ENCODE measurements at places on chromosomes 5 and 9. TPM values are rescaled to one million over a fixed set of nuclear protein-coding genes. Genes with fewer than 3 reads are reported as not detected.
A peak's percentile ranks its signal among the peaks of the same experiment; 100 is the strongest.

Gene F12
- 14.5 TPM for total RNA-seq

DNA sequence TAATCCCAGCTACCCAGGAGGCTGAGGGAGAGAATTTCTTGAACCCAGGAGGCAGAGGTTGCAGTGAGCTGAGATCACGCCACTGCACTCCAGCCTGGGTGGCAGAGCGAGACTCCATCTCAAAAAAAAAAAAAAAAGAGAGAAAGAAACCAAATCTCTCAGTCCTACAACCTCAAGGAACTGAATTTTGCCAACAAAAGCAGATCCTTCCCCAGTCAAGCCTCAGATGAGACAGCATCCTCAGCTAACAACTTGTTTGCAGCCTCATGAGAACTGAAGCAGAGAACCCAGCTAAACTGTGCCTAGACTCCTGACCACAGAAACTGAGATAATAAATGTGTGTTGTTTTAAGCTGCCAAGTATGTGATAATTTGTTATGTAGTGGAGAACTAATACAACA is 7.5 kb upstream of the IL6ST start:
- H3K27ac ChIP-seq, result peak overlapping the region; percentile 63
- H3K4me1 ChIP-seq, result peaks cover 15% of the 10 kb centered on the region
- no peaks in the 10 kb centered on the region for H3K27me3 ChIP-seq
- no peaks in the 10 kb centered on the region for H3K36me3 ChIP-seq

GRCh38 chr9:8651846-8652215 is 852.3 kb upstream of the DMAC1 start:
- no peaks in the 10 kb centered on the region for H3K36me3 ChIP-seq
- no peaks in the 10 kb centered on the region for H3K4me1 ChIP-seq
- H3K27me3 ChIP-seq, result no peaks in the 10 kb centered on the region
- no peak overlapping the region for H3K27ac ChIP-seq
- no peak for DNase-seq
- no peak overlapping the region for H3K4me3 ChIP-seq

DNA sequence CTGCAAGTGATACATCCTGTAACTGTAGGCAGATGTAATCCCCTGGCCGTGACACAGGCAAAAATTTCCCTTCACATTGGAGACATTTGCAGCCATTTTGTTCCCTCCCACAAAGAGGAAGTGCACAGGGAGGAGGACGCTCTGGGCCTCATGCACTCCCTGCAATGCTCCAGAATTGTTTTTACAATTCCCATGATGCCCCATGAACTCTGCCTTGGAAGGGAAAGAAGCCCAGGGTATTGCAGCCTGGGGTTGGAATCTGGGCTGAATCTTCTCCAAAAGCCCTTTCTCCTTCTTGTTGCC is 491.7 kb downstream of the CCDC171 start:
- H3K36me3 ChIP-seq, result no peaks in the 10 kb centered on the region
- H3K27me3 ChIP-seq, result no peaks in the 10 kb centered on the region
- H3K27ac ChIP-seq, result no peak overlapping the region
- no peaks in the 10 kb centered on the region for H3K4me1 ChIP-seq

GRCh38 chr5:33423018-33423630 is 17.6 kb upstream of the TARS1 start:
- H3K4me1 ChIP-seq, result no peaks in the 10 kb centered on the region
- no peak for DNase-seq
- no peak overlapping the region for H3K27ac ChIP-seq
- H3K27me3 ChIP-seq, result no peaks in the 10 kb centered on the region
- H3K36me3 ChIP-seq, result no peaks in the 10 kb centered on the region

GRCh38 chr9:35705372-35705771 is 15.6 kb upstream of the TPM2 start:
- no peaks in the 10 kb centered on the region for H3K36me3 ChIP-seq
- no peak for DNase-seq
- H3K27ac ChIP-seq, result no peak overlapping the region

Gene UBAC1
- total RNA-seq, result 27.6 TPM

- H3K27ac ChIP-seq, result peak overlapping the region; percentile 80
- peak; percentile 91 for DNase-seq
- H3K36me3 ChIP-seq, result no peaks in the 10 kb centered on the region
- H3K27me3 ChIP-seq, result no peaks in the 10 kb centered on the region
These were observed 25.1 kb upstream of the CDKN2AIPNL start for GRCh38 chr5:134436523-134437339.

Data from PC-9 (cell line).